ENCODE measurements at places on chromosomes 5 and 9.

DNA sequence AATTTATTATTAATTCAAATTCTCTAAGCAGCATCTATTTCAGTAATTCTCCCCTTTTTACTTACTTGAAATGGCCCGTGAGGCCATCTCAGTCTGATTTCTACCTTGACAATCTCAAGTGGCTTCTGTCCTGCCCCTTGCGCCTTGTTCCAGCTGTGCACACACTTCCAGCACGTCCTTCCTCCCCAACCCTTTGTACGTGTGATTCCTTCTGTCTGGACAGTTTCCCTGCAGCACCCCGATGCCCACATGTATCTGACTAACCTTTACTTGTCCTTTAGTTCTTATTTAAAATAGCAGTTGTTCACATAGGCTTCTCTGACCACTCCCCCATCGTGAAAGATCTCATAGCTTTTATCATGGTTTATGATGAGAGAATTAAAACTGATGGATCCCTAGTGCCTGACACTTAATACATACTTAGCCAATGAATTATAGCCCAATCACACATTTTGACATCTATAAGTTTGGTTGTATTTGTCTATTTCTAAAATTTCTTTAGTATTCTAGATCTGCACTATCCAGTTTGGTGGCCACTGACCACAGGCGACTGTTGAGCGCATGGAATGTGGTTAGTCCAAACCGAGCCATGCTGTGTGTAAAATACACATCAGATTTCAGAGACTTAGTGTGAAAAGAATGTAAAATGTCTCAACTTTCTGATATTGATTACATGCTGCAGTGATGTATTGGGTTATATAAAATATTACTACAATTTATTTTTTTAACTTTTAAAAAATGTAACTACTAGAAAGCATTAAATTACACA is 14.3 kb downstream of the ZBTB34 start:
- no peak for DNase-seq

DNA sequence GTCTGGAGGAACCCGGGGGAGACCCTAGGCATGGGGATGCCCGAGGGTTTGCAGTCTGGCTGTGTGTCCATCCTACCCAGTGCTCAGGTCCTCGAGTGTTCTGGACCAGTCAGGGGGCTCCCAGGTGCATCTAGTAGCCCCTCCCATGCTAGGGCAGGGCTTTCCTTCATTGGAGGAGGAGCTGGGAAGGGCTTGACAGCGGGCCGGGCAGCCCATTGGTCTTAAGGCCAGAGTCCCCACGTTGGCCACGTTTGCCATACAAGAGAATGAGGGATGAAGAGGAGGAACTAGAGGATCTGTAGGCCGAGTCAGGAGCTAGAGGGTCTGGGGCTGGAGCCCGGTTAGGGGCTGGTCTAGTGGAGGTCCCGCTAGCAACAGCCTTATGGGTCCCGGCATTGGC is 37.3 kb upstream of the CTSV start:
- no peak for DNase-seq

DNA sequence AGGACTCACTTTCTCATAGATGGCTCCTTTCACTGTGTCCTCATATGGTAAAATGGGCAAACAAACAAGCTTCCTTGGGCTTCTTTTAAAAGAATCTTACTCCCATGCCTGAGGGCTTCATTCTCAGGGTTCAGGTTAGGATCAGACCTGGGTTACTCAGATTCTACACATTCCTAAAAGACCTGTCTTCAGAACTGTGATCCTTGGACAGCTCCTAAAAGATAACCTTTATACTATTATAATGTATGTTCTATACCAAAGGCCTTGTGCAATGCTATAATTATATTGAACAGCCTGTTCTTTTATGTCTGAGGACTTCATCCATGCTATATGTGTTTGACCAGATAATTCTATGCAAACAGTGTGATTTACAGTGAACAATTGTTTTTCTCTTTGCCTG is 264.4 kb upstream of the CDH10 start:
- DNase-seq = no peak

- DNase-seq = no peak
These were observed 14.5 kb upstream of the RARS1 start for GRCh38 chr5:168471785-168472184.

DNA sequence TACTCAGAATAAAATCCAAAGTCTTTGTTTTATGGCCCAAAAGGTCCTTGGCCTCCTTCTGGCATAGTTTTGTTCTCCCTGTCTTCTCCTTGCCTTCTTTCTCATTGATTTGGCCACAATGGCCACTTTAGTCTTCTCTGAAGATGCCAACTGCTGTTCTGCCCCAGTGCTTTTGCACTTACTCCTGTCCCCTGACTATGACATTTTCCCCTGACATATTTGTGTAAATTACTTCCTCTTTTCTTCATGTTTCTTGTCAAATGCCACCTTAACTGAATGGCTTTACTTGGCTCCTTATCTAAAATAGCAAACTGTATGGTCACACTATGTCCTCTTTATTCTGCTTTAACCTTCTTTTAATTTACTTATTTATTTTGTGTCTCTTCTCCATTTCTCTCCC is 484.7 kb upstream of the ARRDC3 start:
- no peak for DNase-seq

DNA sequence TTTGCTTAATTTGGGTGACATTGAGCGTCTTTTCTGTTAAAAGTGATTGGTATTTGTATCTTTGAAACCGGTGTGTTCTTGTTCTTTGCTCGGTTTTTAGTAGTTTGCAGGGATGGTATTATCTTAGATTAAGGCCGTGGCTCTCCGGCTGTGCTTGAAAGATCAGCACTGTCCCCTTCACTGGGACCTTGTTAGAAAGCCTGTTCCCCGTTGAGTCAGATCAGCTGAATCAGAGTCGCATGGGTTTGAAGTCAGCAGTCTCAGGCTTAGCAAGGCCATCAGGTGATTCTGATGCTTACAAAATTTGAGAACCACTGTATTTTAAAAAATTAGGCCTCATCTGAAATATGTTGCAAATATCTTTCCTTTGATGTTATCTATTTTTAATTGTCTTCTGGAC is 5.0 kb downstream of the DIRAS2 start:
- no peak for DNase-seq

DNA sequence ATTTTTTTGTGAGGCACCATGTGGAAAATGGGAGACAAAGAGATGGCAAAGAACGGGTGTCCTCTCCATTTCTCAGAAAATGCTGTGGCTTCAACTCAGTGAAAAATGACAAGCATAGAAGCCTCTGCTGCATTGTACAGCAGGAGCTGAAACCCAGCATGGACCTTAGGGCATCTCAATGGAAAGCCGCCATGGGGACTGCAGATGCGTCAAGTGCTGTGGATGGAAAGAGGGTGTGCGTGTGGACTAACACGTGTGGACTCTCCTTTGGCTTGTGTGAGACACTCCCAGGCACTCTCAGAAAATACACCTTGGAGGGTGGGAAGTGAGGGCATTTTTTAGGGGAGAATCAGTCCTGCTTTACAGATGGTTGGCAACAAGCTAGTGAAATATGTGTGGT is 2.2 kb upstream of the GLRX start:
- DNase-seq = no peak

- DNase-seq = no peak
These were observed 77.4 kb upstream of the TMEM171 start for GRCh38 chr5:73042993-73043392.

DNA sequence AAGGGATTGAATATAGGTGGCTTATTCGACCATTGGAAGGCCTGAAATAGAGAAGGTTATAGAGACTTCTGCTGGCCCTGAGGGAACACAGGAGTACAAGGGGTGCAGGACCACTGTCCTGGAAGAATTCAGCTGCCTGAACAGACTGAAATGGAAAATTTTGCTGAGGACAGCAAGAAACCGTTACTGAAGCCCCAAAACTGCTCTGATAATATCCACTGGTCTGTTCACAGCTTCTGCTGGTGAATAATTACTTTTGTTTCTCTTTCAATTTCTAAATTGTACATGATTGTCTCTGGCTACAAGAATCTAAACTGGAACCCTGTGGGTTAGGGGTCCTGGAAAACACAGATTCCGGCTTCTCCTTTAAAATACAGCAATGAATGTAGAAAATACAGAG is 218.5 kb upstream of the CDH12 start:
- DNase-seq = no peak

GRCh38 chr9:113508111-113508749 is 44.7 kb downstream of the RGS3 start:
- peak; percentile 12 for DNase-seq

- DNase-seq = no peak
These were observed 23.3 kb downstream of the SMIM23 start for GRCh38 chr5:171808951-171809350.

DNA sequence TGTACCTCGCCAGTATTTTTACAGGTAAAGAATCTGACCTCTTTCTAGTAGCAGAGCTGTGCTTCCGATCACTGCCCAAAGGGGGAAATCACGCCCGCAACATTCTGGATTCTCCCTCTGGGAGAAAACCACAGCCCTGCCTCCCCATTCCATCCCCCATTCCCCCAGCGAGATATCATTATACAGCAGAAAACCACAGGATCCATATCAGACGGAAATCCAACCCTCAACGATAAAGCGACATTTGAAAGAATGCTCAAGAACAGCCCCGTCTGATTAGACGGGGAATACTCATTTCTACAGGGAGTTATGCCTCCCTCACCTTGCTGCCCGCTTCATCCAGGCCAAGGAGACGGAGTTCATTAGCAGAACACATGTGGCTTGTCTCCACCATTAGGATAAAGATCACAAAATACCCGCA is 172.8 kb downstream of the COL23A1 start:
- DNase-seq = no peak

DNA sequence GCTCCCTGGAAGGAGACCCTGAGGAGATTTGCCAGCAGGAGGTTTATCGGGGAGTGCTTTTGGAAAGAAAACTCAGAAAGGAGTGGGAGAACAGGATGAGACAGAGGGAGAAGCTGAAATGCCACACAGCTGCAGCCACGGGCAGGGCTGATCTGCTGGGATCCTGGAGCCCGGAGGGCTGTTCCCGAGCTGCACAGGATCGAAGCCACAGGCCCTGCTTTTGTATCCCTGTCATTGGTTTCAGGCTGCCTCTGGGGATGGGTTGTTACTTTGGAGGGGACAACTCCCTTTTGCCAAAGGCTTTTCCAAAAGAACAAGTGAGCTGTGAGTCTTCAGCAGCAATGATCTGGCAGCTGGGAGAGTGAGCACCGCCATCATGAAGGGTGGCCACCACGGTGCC is 152.5 kb upstream of the PTCH1 start:
- no peak for DNase-seq

- no peak for DNase-seq
These were observed 90.8 kb downstream of the ARHGAP26 start for GRCh38 chr5:142861011-142861410.

DNA sequence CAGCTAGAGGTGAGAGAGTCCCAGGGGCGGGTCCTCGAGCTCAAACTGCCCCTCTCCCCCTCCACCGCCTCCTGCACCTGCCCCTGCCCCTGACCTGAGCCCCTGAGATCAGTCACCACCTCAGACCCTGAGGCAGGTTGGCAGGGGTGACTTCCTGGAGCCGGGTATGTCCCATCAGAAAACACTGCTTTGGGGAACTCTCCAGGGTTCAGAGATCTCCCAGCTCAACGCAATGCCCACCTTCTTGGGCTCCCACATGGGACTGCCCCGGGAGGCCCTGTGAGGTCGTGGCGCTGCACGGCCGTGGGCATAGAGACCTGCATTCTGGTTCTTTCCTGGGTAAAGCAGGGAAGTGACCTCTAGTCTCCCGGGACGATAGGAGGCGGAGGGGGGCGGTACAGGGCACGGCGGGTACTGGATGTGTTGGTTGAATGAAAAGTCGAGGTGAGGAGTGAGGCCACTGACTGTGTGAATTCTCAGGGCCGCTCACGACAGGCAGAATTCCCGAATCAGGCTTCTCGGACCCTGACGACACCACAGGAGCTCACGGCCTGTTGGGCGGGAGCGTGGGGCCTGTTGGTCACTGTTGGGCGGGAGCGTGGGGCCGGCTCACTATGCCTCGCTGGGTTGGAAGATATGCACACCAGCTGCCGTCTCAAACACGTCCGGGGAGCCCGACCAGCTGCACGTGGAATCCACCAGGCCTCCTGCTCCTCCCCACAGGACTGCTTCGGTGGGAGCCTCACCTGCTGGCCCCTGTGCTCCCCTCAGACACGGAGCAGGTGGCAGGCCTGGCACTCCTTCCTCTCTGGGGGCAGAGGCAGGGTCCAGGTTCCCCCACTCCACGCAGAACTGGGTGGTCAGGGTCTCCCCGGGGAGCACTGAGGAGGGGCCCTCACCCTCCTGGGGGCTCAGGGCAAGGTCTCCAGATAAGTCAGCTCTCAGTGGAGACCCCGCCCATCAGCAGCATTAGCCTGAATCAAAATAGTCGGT is 178.0 kb upstream of the PPP1R26 start:
- DNase-seq = no peak

DNA sequence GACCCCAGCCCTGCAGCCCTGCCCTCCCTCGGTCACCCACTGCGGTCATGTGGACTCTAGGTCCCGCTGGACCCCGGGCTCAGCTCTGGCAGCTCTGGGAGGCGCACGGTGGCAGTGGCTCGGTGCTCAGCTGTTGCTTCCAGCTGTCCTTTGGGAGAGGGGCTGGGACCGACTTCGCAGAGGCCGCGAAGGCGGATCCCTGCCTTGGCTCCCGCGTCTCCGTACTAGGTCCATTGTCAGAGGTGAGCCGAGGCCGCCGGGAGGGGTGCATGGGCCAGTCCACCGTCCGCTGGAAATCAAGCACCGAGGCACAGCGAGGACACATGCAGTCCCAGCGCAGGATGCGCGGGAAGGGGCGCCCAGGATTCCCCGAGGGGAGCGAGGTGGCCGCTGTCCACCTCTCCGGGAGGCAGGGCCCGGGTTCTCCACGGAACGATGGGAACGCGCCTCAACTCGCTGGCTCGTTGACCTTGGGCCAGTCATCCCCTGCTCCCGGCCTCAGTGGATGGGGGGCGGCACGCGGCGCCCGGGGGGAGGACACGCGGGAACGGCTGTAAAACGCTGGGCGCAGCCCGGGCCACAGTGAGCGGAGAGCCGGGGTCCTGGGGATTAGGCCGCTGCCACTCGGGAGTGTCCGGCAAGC is 732 bp downstream of the GBGT1 start:
- no peak for DNase-seq

- DNase-seq = no peak
These were observed 23.9 kb downstream of the GOLM1 start for GRCh38 chr9:86075132-86076109.

GRCh38 chr5:53355316-53355715 is 125.1 kb upstream of the FST start:
- DNase-seq = no peak

DNA sequence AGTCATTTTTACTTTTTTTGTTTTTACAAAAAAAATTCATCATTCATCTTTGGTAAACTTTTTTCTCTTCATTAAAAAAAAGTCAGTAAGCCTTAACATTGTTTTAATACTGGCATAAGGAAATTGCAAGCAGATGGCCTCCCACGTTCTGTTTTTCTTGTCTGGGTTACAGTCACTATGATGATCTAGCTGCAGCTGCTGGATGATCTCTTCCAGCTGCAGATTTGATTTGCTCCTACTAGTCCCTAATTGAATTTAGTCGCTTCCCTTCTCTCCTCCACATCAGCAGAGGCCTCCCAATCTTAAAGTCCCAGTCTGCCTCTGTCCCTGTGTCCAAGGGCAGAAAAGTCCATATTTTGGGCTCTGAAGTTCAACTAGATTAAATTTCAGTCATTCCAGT is 106.8 kb upstream of the PTGER4 start:
- no peak for DNase-seq

- no peak for DNase-seq
These were observed 27.5 kb upstream of the MLANA start for GRCh38 chr9:5863092-5863746.

- DNase-seq = no peak
These were observed 38.1 kb downstream of the INSYN2B start for GRCh38 chr5:169942181-169942580.

- DNase-seq = no peak
These were observed 212.2 kb upstream of the MVB12B start for GRCh38 chr9:126114409-126114760.

- DNase-seq = no peak
These were observed 354.7 kb upstream of the KIF2A start for GRCh38 chr5:61951295-61951694.

- DNase-seq = peak; percentile 46
These were observed 138.8 kb upstream of the COL5A1 start for GRCh38 chr9:134502809-134503211.
